ENCODE measurements at places on chromosomes 3 and 15.
A peak's percentile ranks its signal among the peaks of the same experiment; 100 is the strongest.

- DNase-seq = no peak
These were observed 567.2 kb upstream of the NECTIN3 start for GRCh38 chr3:110504401-110504800.

GRCh38 chr15:76517910-76518309 lies 181.3 kb downstream of the ISL2 start:
- no peak for DNase-seq

GRCh38 chr3:7146529-7146928 lies 285.6 kb downstream of the GRM7 start:
- no peak for DNase-seq

- DNase-seq = no peak
These were observed 20.4 kb upstream of the PCOLCE2 start for GRCh38 chr3:142909282-142909681.

GRCh38 chr3:178901204-178901603 lies 170.4 kb downstream of the ZMAT3 start:
- DNase-seq = no peak

GRCh38 chr3:87397211-87397610 lies 120.8 kb upstream of the POU1F1 start:
- DNase-seq = no peak

GRCh38 chr3:177744873-177745606 lies 547.8 kb upstream of the TBL1XR1 start:
- peak; percentile 61 for DNase-seq

- no peak for DNase-seq
These were observed 35.0 kb downstream of the CIP2A start for GRCh38 chr3:108554229-108554628.

GRCh38 chr15:55652909-55653495 lies 64.9 kb upstream of the PYGO1 start:
- no peak for DNase-seq

GRCh38 chr3:14464141-14464465 lies 61.7 kb downstream of the SLC6A6 start:
- no peak for DNase-seq

Measured in OCI-M1 (cell line).